ENCODE measurements at places on chromosomes 6 and 20. TPM values are rescaled to one million over a fixed set of nuclear protein-coding genes. Genes with fewer than 3 reads are reported as not detected.

The OR2J3 gene
- total RNA-seq, result not detected

The SLC4A11 gene
- 0.60 TPM for total RNA-seq

The SIRPB1 gene
- 0.18 TPM for total RNA-seq

The TFAP2B gene
- total RNA-seq, result not detected

The CABLES2 gene
- total RNA-seq, result 7.2 TPM

The LHFPL5 gene
- not detected for total RNA-seq

The MLIP gene
- total RNA-seq, result not detected

The TRIM15 gene
- not detected for total RNA-seq

The CRYBG1 gene
- 37.2 TPM for total RNA-seq

The SLC17A1 gene
- total RNA-seq, result not detected

The BPIFA3 gene
- total RNA-seq, result not detected

The ARFGEF3 gene
- not detected for total RNA-seq

The SALL4 gene
- total RNA-seq, result 0.07 TPM

The SLC22A3 gene
- total RNA-seq, result not detected

The FKBP5 gene
- total RNA-seq, result 22.9 TPM

The PTPRA gene
- total RNA-seq, result 58.4 TPM

The ARMC2 gene
- total RNA-seq, result 1.0 TPM

The TREM2 gene
- total RNA-seq, result not detected

The PNLDC1 gene
- 0.11 TPM for total RNA-seq

The ADGRG6 gene
- total RNA-seq, result not detected

The WFDC12 gene
- not detected for total RNA-seq

The PCK1 gene
- 2.5 TPM for total RNA-seq

The PXMP4 gene
- total RNA-seq, result 3.8 TPM
